Colonic mucosa (tissue), 4 donors: ENCODE measurements at places on chromosomes 5 and 9. TPM values are rescaled to one million over a fixed set of nuclear protein-coding genes. Genes with fewer than 3 reads are reported as not detected.

DNA sequence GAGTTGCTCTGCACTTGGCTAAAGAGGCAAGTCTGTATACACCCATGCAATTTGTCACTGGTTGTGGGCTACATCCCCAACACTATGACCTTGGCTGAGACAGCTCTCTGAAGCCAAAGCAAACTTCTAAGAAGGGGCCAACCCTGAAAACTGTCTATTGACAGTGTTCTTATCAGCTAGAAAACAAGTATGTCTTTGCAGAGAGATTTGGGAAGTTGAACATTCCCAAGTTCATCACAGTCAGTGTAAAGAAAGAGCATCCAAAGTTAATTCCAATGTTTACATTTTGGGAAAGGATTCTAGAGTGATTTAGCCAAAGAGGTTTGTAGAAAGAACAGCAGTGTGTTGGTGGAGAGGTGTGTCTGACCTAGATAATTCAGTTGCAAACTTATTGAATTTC is 711.1 kb upstream of the CHD1 start:
- DNase-seq, result no peak

DNA sequence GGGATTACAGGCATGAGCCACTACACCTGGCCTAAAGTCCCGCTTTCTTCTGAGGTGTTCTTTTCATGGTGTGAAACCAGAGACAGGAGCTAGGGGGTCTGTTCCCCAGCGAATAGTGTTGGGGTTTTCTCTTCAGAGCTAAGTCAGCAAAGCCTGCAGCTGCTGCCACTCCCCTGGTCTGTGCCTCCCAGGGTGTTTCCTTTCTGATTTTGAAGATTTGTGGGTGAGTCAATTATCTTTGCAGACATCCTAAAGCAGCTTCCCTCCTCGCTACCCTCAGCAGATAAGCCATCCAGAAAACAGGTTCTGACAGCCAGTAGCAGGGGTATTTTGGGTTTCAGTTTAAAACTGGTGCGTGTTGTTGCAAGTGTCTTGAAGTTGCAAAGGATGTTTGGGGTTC is 72.0 kb upstream of the IQGAP2 start:
- no peak for DNase-seq

DNA sequence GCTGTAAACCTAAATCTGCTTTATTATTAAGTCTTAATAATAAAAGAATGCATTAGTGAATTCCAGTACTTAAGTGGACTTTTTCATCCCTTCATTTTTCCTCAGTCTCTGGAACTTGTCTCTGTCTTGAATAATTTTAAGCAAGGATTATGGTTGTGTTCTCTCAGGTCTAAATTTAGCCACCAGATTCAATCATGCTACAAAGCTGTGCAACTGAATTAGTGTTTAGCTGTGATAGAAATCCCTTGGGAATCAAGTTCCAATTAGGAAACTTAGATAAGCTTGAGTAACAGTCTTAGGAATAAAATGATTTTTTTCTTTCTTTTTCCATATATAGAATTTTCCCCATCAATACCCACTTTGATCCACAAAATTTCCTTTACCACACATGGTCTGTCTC is 104.3 kb downstream of the PLPPR1 start:
- DNase-seq, result no peak

GRCh38 chr5:138536665-138537315 is 6.2 kb downstream of the ETF1 start:
- no peak for DNase-seq

GRCh38 chr5:88979726-88980125 is 96.7 kb upstream of the MEF2C start:
- DNase-seq, result no peak

DNA sequence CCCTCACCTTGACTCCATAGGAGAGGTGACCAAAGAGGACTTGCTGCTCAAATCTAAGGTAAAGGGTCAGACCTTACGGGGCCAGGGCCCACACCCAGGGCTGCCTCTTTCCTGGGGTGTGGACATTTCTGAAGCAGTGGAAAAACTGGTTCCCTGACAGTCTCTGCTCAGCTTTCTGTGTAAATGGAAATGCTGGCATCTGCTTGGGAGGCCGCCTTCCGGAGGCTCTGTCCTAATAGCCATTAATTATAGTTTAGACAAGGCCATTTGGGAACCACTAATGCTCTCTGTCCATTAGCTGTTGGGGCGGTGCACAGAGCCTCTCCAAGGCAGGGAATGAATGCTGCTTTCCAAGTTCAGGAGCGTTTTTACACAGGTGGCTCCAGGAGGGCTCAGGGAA is 17.3 kb downstream of the USP20 start:
- DNase-seq, result no peak

DNA sequence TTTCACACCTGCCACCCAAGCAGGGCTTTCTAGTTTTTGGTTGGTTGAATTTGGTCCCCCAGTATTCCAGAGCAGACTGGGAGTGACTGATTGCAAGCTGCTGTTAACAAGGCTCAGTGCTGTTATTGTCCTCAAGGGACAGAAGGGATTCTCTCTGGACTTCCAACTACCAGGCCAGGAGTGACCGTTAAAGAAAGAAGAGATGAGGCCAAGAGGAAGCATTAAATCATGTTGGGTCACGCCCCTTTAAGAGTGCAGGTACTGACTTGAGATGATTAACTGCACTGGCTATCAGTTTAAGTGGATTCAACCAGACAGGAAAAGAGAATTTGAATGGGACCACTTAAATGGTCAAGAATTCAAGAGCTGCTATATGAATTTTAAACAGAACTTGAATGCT is 220.8 kb upstream of the PCSK5 start:
- DNase-seq, result no peak

- no peak for DNase-seq
These were observed 17.0 kb upstream of the IPPK start for GRCh38 chr9:92686954-92687353.

- DNase-seq, result no peak
These were observed 150.8 kb downstream of the ROR2 start for GRCh38 chr9:91799113-91799744.

- DNase-seq, result peak; percentile 77
These were observed 91.7 kb upstream of the SHB start for GRCh38 chr9:38160613-38161215.

DNA sequence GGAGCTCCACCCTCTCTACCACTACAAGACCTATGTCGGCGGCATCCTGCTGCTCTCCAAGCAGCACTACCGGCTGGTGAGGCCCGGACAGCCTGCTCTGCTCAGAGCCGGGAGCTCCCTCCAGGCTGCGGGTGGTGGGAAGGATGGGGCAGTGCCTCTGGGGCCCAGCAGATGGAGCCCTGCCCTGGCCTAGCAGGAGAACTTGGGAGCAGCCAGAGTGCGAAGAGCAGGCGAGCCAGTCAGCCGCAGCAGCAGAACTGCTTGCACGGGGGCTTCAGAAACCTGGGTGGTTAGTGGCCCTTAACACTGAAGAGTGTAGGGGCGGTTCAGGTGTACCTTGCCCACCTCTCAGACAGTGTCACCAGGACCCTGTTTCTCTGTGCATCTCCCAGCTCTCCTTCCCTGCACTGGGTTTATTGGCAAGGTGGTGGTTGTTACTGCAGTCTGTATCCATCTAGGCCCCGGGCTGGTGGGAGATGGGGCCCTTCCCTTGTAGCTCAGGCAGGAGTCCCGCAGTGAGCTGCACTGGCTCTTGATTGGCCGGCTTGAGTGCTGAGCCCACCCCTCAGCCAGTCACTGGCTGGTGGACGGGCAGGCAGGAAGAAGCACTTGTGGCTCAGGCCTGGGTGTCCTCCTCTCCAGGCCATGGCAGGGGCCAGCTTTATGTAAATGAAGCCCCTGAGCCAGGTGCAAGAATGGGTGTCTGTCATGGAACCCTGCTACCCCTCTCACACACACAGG is 7.7 kb downstream of the B4GALT7 start:
- DNase-seq, result peak; percentile 82

DNA sequence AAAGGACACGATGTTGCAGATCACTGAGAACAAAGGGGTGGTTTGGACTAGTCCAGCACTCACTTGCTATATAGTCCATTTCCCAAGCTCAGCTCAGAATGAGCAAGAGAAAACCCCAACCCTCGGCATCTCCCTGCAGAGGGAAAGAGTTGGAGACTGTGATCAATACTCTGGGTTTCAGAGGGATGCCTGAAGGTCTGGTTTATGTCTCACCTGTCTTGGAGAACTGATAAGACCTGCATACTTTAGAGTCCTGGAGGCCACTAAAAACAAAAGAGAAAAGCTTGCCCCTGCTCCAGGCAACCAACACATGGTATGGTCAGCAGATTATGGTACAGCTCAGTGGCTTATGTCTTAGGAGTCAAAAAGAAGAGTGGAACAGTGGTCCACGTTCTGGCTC is 1006.9 kb downstream of the CDH9 start:
- DNase-seq, result no peak

- DNase-seq, result no peak
These were observed 116.9 kb upstream of the MTAP start for GRCh38 chr9:21685502-21685901.

GRCh38 chr9:89605465-89606048 is 745 bp downstream of the GADD45G start:
- DNase-seq, result peak; percentile 68

- DNase-seq, result no peak
These were observed 2.5 kb downstream of the TBC1D9B start for GRCh38 chr5:179905161-179905560.

- DNase-seq, result no peak
These were observed 127.0 kb upstream of the PALM2AKAP2 start for GRCh38 chr9:109652971-109653370.

DNA sequence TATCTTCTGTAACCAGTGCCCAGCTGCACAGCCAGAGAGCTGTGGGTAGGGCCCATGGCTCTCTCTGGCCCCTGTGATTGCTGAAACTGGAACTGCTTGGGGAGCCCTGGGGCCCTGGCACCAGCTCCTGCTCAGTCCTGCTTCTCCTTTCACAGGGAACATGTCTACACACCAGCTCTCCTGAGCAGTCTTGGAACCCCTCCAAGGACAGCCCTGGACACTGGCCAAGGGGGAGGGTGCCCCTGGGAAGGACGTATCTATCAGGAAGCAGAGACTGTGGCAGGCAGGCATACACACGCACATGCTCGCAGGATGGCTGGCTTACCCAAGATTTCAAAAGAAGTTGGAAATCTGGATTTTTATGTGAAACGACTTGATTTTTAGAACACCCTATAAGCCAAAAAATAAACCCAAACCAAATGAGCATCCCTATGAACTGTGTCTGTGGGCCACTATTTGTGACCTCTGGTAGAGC is 8.8 kb upstream of the TRAF1 start:
- peak; percentile 99 for DNase-seq

GRCh38 chr9:104817437-104817836 is 53.5 kb downstream of the NIPSNAP3B start:
- DNase-seq, result no peak

- DNase-seq, result no peak
These were observed 659.1 kb downstream of the EFNA5 start for GRCh38 chr5:107011605-107012004.

FGD3 gene
- 2.3 TPM for total RNA-seq

FEM1C gene
- 20.2 TPM for total RNA-seq

IL13 gene
- not detected for total RNA-seq

MAPKAP1 gene
- total RNA-seq, result 70.1 TPM

NRG2 gene
- total RNA-seq, result 0.48 TPM

LECT2 gene
- total RNA-seq, result not detected

CNOT8 gene
- 84.0 TPM for total RNA-seq

PLPP7 gene
- 1.1 TPM for total RNA-seq

TMC1 gene
- 0.29 TPM for total RNA-seq
